OCI-LY7 (cell line): ENCODE measurements at places on chromosomes 2 and 18. TPM values are rescaled to one million over a fixed set of nuclear protein-coding genes. Genes with fewer than 3 reads are reported as not detected.

Gene SERPINB3
- total RNA-seq = not detected in 2 replicates

GRCh38 chr2:74374509-74375205 is 5.5 kb downstream of the DCTN1 start:
- DNase-seq = no peak

Gene RAB6C
- not detected in 2 replicates for total RNA-seq

DNA sequence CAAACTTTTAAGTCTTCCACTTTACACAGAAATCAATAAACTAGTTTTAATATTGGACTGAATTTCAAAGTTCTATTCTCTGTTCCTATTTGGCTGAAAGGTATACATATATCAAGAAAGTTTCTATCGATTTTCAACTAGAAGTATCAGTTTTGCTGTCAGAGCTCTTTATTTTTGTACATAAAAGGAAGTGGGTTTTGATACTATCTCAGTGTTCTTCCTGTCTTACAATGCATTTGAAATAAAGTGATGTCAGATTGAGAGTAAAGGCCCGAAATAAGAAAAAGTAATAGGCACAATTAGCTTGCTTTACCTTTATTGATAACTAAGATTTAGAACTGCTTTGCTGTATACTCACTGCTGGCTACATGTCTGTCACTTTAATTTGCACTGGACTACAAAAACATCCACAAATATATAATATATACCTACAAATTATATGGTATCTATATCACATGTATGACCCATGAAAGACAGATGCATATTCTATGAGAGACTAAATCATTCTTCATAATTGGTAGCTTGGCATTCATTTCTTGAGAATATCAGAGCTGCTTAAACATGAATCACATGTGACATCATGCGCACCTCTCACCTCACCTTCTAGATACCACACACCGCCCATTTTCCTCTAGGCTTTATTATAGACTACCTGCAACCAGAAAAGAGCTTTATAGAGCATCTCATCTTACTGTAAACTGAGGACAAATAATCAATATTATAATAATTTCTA is 83.6 kb downstream of the ASXL2 start:
- DNase-seq = peak; percentile 7

Gene FAM228A
- total RNA-seq = 0.31 and 0.46 TPM in 2 replicates

DNA sequence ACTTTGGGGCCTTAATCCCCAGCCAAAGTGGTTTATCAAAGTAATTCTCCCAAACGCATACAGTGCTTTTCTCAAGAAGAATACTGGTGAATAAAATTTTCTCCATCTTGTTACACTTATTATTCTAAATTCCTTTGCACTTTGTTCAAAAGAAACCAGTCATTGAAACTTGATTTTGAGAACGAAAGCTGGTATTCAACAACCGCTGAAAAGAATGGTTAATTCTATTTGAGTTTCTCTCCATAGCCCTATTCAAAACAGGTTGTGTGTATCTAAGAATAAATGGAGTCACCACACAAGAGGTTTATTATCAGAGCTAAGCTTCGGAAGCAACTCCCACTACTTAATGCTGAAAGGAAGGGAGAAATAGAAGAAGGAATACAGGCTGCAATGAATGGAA is 117.7 kb downstream of the C1D start:
- no peak for DNase-seq

GRCh38 chr2:64595397-64596176 is 58.1 kb downstream of the SERTAD2 start:
- peak; percentile 6 for DNase-seq

- no peak for DNase-seq
Observed at GRCh38 chr2:195115738-195116137, 541.3 kb upstream of the SLC39A10 start.

DNA sequence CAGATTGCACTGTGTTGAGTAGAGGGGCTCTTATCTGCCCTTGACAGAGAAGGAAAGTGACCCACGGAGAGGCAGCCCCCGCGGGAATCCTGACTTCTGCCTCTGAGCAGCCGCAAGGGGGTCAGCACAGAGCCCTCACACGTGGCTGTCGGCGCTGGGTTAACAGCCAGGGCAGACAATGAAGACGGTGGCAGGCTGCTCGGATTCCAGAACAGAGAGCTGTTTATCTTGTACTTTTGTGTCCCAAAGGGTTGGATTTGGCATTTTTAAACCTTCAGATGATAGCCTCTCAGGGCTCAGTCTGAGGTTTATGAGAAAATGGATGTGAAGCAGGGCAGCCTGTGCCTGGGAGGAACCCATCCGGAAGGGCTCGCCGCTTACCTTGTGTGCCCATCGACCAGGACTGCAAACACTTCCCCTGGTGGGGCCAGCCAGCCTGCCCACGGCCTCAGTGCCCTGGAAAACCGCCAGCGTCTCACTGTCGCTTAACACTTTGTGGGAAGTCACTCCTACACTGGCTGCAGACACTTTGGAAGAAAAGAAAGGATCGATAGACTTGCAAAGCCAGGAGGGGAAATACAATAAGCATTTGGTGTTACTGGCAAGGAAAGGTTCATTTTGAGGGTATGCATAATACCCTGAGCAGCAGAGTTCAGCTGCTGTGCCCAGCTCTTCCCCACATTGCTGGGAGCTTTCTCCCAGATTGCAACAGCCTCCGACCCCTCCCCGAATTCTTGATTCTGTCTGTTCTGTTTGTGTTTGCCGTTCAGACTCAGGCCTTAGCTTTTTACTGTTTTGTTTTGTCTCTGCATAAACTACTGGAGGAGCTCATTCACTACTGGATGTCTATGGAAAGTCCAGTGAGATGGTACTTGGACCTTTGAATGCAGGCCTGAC is 325.3 kb upstream of the MYT1L start:
- no peak for DNase-seq

- no peak for DNase-seq
Observed at GRCh38 chr2:99605036-99605435, 115.2 kb upstream of the REV1 start.

Gene LGALSL
- total RNA-seq = 3.8 and 4.5 TPM in 2 replicates

Gene ABCG5
- total RNA-seq = not detected in 2 replicates

DNA sequence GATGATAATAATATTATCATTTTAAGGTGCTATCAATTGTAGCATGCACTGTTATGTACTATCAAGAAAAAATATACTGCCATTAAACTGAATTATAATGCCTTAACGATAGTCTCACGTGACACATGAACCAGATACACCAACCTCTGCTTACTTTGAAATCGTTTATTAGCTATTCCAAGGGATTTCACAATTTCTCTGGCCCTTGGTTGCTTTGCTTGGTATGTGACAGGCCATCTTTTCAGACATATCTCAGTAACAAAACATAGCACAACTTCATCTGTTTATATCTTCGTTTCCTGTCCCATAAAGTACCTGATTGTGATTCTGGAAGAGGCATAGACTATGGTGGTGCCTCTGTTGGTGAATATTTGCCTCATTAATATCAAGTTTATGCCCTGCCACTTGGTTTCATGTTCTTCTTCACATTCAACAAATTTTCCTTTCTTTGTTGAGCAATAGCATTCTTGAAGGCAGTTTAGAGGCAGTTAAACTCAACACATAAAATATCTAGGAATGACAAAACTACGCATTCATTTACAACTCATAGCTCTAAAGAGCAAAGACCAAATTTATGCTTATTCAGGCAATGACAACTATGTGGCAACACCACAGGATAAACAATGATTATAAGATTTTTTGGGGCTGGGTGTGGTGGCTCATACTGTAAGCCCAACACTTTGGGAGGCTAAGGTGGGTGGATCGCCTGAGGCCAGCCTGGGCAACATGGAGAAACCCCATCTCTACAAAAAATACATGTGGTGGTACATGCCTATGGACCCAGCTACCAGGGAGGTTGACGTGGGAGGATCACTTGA is 84.3 kb downstream of the MCFD2 start:
- no peak for DNase-seq

DNA sequence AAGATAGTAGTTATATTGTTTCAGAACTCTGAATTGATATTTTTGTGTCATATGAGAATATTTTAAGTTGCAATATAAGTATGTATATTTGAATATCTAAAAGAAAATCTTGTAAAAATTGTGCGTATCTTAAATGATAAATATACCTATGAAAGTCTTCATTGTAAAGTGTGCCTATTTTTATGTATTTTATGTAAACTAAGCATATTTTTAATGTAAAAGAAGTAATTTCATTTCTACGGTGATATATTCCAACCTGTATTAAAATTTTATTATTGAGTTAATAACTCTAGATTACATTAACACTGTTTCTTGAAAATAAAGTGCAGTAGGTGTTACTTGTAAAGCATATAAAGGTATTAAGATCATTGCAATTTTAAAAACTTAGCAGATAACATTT is 233.4 kb downstream of the PHLPP1 start:
- no peak for DNase-seq

DNA sequence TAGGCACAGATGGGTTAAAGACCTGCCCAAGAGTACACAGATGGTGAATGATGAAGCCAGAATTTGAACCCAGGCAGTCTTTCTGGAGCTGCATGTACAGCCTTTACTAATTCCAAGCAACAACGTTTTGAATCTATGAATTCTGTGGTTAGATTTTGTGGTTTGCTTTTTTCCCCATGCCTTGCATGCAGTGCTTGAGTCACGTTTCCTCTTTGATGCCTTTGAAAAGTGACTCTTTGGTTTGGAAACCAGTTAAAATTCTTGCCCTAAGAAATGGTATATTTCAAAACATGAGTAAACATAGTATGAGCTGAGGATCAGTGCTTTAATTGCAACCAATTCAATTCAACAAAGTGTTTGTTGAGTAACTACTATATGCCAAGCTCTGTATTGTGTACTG is 48.2 kb upstream of the PPM1B start:
- no peak for DNase-seq

Gene CFAP65
- not detected in 2 replicates for total RNA-seq

Gene GALNT13
- not detected in 2 replicates for total RNA-seq

DNA sequence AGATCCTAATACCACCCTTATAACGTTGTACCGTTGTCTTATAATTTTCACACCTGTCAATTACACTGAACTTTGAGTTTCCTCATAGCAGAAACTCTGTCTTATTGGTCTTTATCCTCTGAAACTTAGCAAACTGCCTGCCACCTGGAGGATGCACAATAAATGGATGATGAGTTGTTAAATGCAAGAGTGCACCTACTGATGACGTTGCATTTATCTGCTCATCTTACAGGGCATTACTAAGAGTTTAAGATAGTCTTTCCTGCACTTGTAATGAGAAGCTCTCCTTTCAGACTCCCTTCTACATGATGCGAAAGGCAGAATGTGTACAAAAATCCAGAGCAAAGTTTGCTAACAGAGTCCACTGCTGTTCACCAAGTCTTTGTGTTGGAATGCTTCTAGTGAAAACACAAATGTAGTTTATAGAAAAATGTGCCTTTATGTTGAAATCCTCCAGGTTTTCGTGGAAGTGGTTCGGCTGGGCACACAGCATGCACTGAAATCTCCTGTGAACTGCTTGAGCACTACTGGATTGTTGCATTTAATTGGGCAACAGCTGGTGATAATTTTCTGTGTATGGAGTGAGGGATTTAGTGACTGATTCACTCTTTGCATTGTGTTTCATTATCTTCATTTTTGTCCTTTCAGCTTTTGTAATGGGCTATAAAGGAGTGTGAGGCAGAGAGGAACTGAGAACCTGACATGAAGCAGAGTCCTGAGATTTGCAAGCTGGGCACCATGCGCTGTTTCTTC is 665.8 kb upstream of the ID2 start:
- peak; percentile 39 for DNase-seq
